ENCODE measurements at places on chromosomes 5 and 9. TPM values are rescaled to one million over a fixed set of nuclear protein-coding genes. Genes with fewer than 3 reads are reported as not detected.

DNA sequence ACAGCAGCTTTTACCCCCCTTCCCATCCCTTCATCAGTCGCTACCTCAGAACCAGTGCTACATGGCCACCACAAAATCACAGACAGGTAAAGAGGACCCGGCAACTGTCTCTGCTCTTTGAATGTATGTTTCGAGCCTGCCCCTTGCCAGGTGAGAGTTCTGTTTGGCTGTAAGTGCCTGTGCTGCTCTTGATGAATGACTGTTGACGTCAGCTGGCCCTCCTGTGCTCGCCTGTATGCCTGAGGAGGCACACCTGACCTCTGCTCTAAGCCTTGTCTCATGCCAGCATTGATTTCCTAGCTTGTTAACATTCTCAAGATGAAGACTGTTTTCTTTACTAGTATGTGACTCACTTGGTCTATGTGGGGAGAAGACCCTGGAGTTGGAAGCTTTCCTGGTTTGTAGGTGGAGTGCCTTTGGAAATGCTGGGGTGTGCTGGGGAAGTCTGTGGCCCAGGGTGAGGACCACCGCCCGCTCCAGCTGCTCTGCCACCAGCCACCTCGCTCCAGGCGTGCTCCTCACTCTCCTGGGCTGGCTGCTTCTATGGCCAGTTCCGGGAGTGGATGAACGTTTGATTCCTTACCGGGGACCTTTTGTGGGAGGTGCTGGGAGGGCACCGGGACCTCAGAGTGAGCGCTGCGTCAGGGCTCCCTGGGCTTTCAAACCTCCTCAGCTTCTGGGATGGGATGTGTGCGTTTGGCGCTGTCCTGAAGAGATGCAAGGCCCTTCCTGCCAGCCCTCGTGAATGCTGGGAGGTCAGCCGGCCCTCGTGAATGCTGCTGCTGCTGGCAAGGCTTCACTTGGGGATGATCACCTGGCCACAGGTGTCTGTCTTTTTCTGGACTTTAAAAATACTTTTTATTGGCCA, 109.9 kb downstream of the EHMT1 start:
- no peak for DNase-seq

Gene CDH9
- not detected for total RNA-seq

Gene ST6GALNAC4
- 20.7 TPM for total RNA-seq

DNA sequence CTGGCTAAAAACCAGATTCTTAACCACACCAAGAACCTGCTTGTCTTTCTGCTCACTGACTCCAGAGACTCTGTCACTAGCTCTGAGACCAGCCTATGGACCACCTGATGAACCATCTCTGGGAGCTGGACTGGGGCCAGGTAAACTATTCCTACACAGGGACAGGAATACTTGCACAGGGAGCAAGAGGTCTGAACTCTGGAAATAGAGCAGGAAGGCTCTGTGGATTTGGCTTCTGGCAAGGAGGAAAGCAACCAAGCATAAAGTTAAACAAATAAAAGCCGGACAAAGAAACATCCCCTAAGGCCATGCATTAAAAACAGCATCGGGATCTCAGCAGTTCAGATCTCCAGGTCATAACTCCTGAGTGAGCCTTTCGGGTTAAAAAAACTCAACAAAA, 5.6 kb upstream of the SPARC start:
- no peak for DNase-seq

- DNase-seq, result no peak
Observed at GRCh38 chr5:127906562-127907204, 176.9 kb upstream of the SLC12A2 start.

DNA sequence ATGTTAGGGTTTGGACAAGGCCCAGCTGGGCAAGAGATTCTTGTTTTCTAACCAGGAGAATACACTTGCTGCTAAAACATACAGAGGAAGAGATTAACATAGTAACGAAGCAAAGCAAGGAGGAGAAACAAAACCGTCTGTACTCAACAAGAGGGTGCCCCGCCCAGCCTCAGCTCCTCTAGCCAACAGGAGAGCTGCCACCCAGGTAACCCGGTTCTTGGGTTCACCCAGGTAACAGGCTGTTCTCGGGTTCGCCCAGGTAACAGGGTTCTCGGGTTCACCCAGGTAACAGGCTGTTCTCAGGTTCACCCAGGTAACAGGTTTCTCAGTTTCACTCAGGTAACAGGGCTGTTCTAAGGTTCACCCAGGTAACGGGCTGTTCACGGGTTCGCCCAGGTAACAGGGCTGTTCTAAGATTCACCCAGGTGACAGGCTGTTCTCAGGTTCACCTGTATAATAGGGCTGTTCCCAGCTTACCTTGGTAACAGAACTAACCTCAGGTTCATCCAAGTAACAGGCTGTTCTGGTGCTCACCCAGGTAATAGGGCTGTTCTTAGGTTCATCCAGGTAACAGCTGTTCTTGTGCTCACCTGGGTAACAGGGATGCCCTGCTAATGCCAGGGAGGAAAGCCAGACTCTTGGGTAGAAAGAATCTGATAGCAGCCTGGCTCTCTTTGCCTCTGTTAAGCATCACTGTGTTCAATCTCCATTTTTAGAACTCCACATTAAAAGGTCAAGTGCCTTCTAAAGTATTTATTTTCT, 271.6 kb downstream of the SYK start:
- DNase-seq, result no peak

DNA sequence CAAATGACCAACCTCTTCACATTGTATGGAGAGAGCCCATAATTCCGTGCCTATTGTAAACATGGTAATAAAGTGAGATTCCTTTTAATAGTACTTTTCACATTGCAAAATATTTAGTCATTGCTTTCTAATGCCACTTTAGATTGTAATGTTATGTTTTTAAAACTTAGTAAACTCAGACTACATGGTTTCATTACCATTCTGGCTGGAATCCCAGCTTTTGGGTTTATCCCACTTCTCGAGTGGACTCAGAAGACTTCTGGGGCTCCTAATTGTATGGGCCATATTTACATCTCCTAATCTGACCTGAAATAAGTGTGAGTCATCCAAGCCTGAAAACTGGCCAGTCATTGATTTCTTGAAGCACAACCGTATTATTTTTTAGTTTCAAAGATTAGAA, 217.6 kb downstream of the CAAP1 start:
- DNase-seq, result no peak

Gene TRMO
- total RNA-seq, result 13.9 TPM

DNA sequence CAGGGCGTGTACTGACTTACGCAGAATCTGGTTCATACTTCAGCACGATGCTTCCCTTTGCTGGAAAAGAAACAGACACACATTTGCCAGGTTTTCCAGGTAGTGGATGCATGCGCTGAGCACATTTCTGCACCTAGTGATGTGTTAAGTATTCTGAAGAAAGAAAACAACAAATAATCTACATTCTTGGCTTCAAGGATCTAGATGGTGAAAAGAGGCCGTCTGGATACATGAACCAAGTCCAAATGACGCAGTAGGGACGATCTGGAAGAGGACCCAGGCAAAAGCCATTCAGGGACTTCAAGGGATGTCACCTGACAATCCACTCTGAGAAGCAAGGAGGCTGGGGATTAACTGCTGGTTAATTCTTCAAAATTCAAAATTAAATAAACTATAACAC, 30.4 kb downstream of the NSUN2 start:
- DNase-seq, result no peak

GRCh38 chr5:106085136-106085535, 1585.6 kb downstream of the EFNA5 start:
- no peak for DNase-seq

GRCh38 chr9:114738581-114739316, 56.8 kb upstream of the TEX48 start:
- peak; percentile 80 for DNase-seq

Gene GMCL2
- not detected for total RNA-seq

Gene SAXO1
- total RNA-seq, result 0.11 TPM

GRCh38 chr9:21674894-21675293, 127.5 kb upstream of the MTAP start:
- DNase-seq, result no peak

DNA sequence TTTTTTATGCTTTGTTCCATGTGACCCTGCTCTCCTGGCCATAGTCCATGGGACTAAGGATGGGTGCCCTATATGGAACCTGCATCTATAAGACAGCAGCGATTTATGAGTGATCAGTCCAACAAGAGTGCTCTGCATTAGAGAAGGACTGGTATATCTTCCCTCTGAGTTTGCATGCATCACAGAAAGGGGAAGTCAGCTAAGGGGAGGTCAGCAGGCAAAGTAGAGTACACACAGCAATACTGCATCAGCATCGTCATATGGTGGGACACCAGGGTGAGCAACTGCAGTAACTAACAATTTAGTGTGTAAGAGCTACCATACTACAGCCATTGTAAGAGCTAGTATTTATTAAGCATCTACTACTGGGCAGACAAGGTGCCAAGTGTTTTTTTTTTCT, 311.3 kb downstream of the NDUFS4 start:
- no peak for DNase-seq

- no peak for DNase-seq
Observed at GRCh38 chr5:180040287-180041214, 31.0 kb downstream of the RNF130 start.

DNA sequence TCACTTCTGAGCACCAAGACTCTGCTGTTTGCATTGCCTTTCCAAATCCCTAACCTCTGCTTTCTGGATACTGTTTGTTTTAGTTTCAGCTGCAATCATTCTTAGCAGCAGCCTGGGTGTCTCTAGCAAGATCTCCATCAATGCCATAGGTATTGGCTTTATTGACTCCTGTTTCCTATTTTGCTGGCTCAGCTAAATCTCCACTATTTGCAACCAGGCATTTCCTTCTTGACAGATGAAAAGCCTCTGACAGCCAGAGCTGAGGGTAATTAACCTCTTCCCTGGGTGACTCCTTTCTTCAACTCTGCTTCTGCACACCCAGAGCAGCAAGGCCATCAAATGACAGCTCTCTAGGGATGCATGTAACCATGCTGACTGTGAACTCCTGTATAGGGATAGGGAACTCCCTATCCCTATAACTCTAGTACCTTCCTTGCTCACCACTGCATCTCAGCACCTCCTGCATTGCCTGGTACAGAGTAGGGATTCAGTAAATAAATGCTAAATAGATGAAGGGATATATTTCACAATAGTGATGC, 293.5 kb downstream of the TRIM32 start:
- no peak for DNase-seq

GRCh38 chr5:1793966-1794900, 5.4 kb downstream of the MRPL36 start:
- no peak for DNase-seq

Gene ZER1
- total RNA-seq, result 19.3 TPM

Gene FOXD4L4
- 0.11 TPM for total RNA-seq

Gene PCDHA4
- total RNA-seq, result not detected

Gene MELK
- total RNA-seq, result 63.9 TPM

- DNase-seq, result no peak
Observed at GRCh38 chr5:31185951-31186350, 7.5 kb upstream of the CDH6 start.

Gene SPOCK1
- not detected for total RNA-seq

DNA sequence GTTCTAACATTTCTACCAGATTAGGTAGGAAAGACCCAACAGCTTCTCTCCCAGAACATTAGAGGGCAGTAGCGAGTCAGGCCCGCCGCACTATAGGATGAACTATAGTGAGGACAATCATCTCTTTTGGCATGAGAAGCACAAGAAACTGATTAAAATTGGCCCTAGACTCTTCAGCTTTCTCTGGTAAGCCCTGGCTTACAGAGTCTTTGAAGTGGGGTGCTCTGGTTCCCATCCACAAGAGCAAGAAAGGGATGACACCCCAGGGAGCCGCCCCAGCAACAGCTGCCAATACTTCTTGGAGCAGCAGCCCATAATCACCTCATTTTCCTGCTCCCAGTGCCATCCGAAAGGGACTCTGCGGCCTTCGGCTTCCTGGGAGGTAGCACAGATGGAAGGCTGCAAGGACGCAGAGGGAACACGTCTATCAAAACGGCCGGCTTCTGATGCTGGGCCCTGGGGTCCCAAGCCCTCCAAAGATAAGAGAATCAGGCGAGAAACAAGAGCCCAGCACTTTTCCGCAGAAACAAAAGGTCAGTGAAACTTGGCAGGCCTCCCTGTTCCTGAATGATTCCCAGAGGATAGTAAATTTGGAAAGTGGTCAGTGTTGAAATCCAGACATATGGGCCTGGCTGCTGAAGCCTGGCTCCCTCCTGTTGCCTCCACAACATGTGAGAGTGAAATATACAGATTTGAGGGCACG, 69.3 kb downstream of the HSD17B3 start:
- DNase-seq, result peak; percentile 66

- no peak for DNase-seq
Observed at GRCh38 chr9:115551396-115551795, 433.4 kb upstream of the TNC start.

GRCh38 chr5:14261235-14261634, 118.1 kb downstream of the TRIO start:
- no peak for DNase-seq

DNA sequence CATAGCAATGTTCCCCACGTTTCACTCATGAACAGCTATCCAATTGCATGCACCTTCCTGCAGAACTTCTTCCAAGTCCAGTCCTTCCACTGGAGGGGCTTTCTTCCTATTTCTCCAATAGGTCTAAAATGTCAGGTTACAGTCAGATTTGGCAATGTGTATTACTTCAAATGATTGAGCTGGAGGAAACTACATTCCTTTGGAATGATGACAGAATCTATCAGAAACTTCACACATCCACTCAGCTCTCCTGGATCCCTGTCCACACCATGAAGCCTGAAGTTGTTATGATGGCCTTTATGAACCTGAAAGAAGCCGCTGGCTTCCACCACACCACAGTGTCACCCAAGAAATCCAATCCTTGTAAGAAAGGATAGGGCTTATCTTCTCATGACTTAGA, 32.2 kb downstream of the FBXW2 start:
- no peak for DNase-seq

GRCh38 chr5:95715799-95716461, 15.2 kb upstream of the RHOBTB3 start:
- DNase-seq, result peak; percentile 26

Gene PCDHGB1
- not detected for total RNA-seq

Gene ACOT12
- not detected for total RNA-seq

DNA sequence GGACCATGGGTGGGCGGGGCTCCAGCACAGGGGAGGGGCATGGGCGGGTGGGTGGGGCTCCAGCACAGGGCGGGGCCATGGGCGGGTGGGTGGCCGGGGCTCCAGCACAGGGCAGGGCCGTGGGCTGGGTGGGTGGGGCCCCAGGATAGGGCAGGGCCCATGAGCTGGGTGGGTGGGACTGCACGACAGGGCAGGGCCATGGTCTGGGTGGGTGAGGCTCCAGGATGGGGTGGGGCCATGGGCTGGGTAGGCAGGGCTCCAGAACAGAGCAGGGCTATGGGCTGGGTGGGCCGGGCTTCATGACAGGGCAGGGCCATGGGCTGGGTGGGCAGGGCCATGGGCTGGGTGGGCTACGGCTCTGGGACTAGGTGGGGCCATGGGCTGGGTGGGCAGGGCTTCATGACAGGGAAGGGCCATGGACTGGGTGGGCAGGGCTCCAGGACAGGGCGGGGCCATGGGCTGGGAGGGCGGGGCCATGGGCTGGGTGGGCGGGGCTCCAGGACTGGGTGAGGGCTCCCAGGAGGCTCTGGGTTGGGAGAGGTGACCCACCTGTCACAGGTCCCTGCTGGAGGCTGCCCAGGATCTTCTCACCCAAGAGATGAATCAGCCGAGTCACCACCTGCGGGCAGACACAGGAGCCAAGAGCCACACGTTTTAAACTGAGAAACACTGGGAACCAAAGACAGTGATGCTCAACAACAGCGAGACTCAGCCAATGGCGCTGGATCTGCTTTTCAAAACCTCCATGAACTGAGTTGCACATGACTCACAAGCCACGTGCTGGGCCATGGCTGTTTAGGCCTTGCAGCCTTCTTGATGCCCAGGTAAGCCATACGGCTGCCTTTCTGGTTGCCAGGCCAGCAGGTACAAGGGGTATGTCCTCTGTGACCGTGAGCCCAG, 33.6 kb upstream of the NSMF start:
- DNase-seq, result peak; percentile 63

Measured in activated CD4-positive, alpha-beta T cell treated with anti-CD3 and anti-CD28 coated beads for 36 hours (primary cell).